ENCODE measurements at places on chromosomes 4 and X. TPM values are rescaled to one million over a fixed set of nuclear protein-coding genes. Genes with fewer than 3 reads are reported as not detected.

DNA sequence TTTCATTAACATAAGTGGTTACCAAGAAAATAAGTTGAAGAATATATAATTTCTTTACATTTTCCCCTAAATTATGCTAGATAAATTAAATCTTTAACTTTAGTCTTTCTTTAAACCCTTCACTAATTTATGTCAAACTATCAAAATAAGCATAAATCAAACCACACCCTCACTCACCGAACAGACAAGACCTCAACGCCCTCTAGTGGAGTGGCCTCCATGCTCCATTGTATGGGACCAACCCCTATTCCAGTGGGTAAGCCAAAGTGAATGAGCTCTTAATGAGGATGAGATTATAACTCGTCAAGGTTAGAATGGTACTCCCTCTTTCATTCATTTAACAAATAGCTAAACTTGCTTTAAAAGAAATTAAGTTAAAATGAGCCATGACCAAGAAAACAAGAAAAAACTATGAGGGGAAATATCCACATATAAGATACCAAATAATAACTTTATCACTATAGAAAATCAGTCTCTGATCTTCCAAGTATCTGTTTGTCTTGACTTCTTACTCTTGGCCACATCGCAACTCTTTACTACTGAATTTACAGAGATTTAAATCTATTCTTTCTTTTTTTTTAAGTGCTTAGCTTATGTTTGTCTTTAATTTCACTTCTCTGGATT lies 15.6 kb upstream of the BBS12 start:
- peak; percentile 58 for DNase-seq

GRCh38 chr4:157219711-157220370 lies 687 bp upstream of the GRIA2 start:
- DNase-seq = no peak

DNA sequence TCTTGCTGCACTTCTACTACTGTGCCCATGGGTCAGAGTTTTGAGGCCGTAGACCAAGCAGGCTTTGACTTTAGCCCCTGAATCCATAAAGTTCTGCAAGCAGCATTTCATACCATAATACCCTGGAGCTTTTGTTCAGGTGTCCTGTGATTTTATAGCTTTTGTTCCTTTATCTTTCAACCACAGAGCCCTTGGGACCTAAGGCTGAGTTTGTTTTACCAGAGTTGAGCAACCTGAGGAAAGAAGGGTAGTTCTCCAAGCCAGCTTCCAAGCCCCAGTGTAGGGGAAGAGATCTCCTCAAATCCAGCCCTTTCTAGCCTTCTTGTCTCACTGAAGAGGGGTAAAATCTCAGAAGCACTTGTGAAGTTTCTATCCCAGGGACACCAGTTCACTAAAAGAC lies 35.1 kb downstream of the MAGED2 start:
- DNase-seq = no peak

- no peak for DNase-seq
These were observed 4.2 kb downstream of the PDE6B start for GRCh38 chr4:629636-629914.

DNA sequence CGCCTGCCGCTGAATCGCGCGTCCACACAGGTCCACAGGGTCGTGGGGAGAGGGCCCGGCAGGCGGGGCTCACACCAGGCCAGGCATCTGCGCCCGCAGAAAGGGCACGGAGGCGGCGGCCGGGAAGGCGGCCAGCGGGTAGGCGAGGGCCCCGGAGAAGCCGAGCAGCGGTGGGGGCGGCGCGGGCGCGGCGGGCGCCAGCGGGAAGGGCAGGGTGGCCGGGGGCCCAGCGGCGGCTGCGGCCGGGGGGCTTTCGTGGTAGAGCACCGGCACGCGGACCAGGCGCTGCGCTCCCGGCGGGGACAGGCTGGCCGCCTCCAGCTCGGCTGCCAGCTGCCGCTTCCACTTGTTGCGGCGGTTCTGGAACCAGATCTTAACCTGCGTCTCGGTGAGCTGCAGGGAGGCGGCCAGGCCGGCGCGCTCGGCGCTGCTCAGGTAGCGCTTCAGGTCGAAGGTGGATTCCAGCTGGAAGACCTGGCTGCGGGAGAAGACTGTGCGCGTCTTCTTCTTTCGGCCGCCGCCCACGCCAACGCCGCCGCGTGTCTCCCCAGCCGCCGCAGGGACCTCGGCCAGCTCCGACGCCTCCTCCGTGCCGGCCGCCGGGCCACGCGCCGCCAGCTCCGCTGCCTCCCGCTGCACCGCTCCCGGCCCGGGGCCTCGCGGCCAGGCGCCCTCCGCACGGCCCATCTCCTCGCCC lies 3.9 kb downstream of the HMX1 start:
- no peak for DNase-seq

- no peak for DNase-seq
These were observed 44.5 kb upstream of the PGRMC2 start for GRCh38 chr4:128332081-128332480.

DNA sequence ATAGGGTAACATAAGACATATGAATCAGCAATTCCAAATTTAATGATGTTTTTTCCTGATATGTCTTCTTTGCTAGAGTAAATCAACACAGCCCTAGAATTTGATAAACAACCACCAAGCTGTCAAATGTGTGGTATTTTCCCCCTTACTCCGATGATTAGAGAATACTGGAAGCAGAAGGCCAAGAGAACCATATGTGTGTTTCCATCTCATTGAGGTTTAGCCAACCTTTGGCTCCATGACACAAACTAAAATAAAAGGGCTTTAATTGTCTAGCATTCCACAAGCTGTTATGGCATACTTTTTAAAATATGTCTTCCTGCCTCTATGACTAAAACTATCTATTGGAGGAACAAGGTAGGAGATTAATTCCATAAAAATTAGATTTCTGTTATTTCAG lies 1222.4 kb upstream of the AGA start:
- no peak for DNase-seq

DNA sequence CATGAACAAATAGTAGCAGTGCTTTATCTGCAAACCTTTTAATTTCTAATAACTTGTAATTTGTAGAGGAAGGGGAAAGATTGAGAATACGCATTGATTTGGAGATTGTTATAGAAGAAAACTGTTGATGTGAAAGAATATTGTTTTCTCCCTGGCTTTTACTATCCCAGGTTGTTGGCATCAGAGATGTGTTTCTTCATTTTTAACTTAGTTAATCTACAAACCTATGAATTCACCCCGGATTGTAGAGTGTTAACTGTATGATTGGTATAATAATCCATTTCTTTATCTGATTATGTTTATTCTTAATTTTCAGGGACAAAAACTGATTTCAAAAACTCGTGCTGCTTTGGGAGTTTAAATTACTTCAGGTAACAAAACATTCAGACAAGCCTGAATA lies 18.9 kb downstream of the AFP start:
- DNase-seq = no peak

GRCh38 chr4:42453612-42454011 lies 56.3 kb downstream of the SHISA3 start:
- DNase-seq = no peak

DNA sequence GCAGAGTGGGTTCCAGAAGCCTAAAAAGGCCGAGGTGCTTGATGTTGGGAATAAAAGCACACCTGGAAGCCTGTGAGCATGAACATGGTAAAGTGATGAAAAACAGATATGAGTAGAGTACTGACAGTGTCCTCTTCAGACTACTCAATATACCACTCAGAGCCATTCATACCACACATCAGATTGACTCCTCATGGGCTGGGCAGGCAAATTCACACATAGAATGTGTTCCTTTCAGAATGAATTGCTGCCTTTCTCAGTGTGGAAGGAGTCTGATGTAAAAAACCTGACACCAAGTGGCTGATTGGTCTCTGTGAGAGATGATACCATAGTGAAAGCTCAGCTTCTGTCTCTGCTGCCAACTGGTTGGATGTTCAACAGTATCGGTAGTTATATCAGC lies 442.7 kb downstream of the RAPGEF2 start:
- DNase-seq = no peak

DNA sequence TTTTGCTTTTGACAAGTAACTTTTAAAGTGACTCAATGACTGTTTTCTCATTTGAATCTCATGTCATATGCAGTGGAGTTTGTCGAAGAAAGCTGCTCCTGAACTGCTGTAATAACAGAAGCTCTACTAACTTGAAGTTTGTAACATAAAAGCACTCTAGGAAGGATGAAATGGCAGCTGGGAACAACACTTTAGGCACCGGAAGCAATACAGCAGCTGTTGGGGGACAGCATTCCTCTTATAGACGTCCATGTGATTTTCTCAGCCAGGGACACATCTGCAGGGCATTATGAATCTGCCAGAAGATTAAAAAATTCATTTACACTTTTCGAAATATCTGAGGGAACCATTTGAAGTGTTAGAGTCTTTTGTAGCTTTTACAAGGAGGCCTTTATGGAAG lies 1035.8 kb downstream of the ADGRL3 start:
- DNase-seq = no peak

GRCh38 chr4:83129264-83129663 lies 14.7 kb upstream of the PLAC8 start:
- DNase-seq = no peak

DNA sequence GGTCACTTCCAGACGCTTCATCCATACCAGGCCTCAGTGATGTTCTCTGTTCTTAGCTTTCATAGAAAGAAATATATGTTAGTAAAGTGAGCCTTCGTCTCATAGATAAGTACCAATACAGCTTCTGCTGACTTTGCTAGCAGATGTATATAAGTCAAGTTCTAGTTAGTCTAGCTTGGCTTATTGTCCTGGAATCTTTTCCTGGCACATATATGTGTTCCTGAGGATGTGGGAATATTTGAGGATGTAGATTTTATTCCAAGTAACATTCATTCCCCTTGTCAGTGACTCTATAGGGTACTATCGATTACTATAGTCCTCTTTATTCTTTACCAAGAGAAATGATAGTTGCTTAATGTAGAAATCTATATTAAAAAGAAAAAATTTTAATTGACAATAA lies 135.2 kb upstream of the FAM9C start:
- no peak for DNase-seq

GRCh38 chr4:117664706-117665444 lies 369.4 kb upstream of the NDST3 start:
- no peak for DNase-seq

DNA sequence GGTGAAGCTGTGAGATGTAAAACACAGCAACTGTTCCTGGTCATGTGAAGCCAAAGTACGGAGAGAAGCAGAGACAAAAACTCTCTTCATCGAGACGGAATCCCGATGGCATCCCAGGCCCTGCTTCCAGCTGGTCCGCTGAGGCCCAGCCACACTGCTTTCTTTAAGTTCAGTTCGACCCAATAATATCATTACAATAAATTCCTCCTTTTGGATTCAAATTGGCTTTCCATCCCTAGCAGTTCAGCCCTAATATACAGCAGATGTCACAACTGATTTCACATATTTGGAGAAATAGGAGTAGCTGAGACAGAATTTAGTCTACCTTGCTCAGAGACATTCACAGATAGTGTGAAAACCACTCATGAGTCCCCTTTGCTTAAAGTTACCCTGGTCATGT lies 98.3 kb upstream of the SPRY1 start:
- no peak for DNase-seq

- DNase-seq = no peak
These were observed 66.2 kb downstream of the AGA start for GRCh38 chr4:177376024-177376423.

DNA sequence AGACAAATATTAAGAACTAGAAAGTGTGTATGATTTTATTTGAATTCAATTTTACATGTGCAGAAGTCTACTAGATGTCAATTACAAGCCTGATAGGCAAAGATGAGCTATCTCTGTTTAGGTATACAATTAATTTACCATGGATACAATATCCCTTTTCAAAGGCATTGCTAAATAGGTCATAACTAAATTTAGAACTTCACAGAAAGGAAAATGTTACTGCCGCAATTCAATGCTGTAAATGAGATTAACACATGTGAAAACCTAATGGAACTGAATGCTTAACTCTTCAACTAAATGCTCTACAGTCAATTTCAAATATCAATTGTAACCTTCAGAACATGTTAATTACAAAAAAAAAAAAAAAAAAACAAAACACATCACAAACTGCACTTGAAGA lies 14.6 kb downstream of the RAP2C start:
- no peak for DNase-seq

DNA sequence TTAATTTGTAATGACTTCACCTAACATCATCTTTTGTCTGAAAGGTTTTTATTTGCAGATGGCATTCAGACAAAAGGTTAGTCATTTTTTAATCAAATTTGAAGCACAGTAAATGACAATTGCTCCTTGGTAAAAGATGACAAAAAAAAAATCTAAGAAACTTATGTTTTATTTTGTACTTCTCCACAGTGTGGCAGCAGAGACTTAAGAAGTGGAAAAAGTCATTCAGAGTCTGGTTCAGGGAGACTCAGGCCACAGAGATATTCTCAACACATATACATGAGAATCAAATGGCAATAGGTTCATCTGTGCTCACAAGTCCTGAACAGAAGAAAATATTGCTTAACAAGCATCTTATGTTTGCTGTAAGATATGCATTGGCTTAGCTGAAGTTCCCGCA lies 436.2 kb downstream of the KCNIP4 start:
- no peak for DNase-seq

GRCh38 chr4:105923497-105924238 lies 28.4 kb downstream of the NPNT start:
- no peak for DNase-seq

DNA sequence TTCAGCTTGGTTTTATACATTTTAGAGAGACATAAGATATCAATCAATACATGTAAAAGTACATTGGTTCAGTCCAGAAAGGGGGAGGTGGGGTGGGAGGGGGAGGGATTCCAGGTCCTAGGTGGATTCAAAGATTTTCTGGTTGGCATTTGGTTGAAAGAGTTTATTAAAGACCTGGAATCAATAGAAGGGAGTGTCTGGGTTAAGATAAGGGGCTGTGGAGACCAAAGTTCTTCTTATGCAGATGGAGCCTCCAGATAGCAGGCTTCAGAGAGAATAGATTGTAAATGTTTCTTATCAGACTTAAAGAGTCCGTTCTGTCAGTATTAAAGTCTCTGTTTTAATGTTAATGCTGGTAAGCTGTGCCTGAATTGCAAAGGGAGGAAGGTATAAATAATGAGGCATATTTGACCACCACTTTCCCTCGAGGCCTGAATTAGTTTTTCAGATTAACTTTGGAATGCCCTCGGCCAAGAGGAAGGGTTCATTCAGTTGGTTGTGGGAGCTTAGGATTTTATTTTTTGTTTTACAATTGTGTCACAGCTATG lies 169.9 kb downstream of the AASDH start:
- no peak for DNase-seq

The GYG2 gene
- not detected for total RNA-seq

The PRRG1 gene
- not detected for total RNA-seq

The SPARCL1 gene
- not detected for total RNA-seq

The TBC1D1 gene
- total RNA-seq = 80.3 TPM

The FGFBP2 gene
- 8.9 TPM for total RNA-seq

The PNPLA4 gene
- total RNA-seq = 10.6 TPM

The NALF2 gene
- 0.19 TPM for total RNA-seq

The CXCL6 gene
- total RNA-seq = not detected

The TCEAL6 gene
- total RNA-seq = not detected

The ETDB gene
- total RNA-seq = not detected

The BLTP1 gene
- total RNA-seq = 12.6 TPM

The SH3TC1 gene
- total RNA-seq = 7.8 TPM
